ENCODE measurements at places on chromosomes 5 and 9.
A peak's percentile ranks its signal among the peaks of the same experiment; 100 is the strongest.

- DNase-seq, result no peak
Observed at GRCh38 chr5:36957953-36958537, 81.5 kb downstream of the NIPBL start.

GRCh38 chr9:83978992-83979811 lies 813 bp downstream of the HNRNPK start:
- peak; percentile 81 for DNase-seq

- no peak for DNase-seq
Observed at GRCh38 chr5:68592351-68592750, 376.8 kb downstream of the PIK3R1 start.

DNA sequence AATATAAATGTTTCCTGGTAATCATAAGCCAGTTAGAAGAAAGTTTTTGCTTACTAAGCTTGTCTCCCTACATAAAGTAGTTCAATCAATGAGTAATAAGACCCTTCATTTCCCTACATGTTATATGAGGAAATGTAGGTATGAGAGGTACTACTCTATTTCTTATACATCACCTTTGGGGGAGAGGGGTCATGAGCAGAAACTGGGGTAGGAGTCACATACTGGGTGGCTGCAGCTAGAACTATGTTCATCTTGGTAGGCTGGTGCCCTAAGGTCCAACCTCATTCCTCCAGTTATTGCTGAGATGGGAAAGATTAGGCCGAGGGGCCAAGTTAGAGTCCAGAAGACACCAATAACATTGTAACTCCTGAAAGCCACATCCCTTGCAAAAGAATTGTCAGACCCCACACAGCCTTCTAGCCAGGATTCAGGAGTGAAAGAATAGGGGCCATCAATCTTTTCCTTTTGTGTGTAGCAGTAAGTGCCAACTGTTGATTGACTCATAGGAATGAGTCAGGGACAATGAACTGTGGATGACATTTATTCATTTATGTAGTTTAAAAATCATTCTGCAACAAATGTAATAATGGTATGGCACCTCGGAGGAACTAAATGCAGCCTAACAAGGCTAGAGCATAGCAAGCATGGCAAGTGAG lies 21.6 kb upstream of the SREK1 start:
- no peak for DNase-seq

DNA sequence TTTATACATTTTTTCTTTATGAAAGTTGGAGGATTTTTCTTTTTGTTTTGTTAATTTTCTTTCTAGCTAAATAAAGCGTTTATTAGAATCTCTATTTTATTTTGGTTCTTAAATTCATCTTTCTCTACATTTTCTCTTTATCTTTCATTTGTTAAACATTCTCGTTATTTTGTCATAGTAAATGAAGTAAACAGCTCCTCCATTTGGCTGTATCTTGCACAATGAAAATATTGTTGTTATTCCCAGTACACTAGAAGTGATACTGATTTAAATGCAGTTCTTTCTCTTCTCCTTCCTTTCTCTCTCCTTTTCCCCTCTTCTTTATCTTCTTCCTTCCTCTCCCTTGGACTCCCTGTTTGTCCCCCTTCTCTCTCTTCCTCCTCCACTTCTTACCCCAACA lies 88.8 kb downstream of the FER start:
- DNase-seq, result no peak

GRCh38 chr9:111999319-111999718 lies 102.7 kb downstream of the UGCG start:
- no peak for DNase-seq

- DNase-seq, result no peak
Observed at GRCh38 chr5:12876541-12877298, 972.5 kb upstream of the CTNND2 start.

GRCh38 chr5:402615-403359 lies 40.2 kb upstream of the EXOC3 start:
- no peak for DNase-seq

GRCh38 chr5:128274441-128274840 lies 190.9 kb downstream of the SLC12A2 start:
- no peak for DNase-seq

- DNase-seq, result peak; percentile 42
Observed at GRCh38 chr5:177447066-177447610, 524 bp downstream of the PRR7 start.

DNA sequence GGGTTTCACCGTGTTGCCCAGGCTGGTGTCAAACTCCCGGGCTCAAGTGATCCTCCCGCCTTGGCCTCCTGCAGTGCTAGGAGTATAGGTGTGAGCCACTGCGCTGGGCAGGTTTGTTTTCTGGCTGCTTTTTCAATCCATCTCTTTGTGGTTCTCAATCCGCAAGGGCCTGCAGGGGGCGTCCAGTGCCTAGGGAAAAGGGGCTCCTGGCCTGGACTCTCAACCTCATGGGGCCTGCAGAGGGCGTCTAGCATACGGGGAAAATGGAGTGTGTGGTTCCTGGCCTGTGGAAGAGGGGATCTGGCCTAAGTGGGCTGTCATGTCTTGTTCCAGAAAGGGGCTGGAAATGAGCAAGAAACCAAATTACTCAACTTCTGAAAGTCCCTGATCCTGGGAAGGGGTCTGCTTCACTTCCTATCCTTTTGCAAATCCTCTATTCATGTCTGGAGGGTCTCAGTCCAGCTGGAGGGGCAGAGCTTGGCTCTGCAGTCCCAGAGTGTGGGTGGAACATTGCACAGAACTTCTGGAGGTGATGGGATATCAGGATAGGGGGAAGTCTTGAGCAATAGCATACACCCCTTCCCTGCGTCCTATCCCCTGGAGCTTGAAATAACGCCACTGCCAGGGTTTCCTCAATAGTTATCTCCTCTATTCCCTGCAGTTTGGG lies 12.7 kb upstream of the CCL27 start:
- no peak for DNase-seq

DNA sequence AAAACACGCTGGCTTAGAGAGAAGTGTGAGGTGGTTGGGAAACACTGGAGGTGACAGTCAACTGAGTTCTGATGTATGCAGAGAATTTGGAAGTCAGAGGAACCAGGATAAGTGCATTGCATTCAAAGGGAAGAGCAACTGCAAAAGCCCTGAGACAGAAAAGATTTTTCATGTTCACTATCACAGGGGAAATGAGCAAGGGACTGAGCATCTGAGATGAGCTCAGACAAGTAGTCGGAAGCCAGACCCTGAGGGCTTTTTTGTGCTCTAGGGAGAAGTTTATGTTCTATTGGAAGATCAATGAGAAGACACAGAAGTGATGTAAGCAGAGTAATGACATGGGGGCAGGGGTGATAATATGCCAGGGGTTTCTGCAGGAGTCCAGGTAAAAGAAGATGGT lies 97.5 kb downstream of the HTR4 start:
- DNase-seq, result no peak

- DNase-seq, result no peak
Observed at GRCh38 chr9:34049630-34050384, 1.1 kb upstream of the UBAP2 start.

GRCh38 chr9:89353989-89354388 lies 35.7 kb downstream of the SECISBP2 start:
- no peak for DNase-seq

GRCh38 chr5:36060420-36060887 lies 6.2 kb downstream of the UGT3A2 start:
- peak; percentile 26 for DNase-seq

DNA sequence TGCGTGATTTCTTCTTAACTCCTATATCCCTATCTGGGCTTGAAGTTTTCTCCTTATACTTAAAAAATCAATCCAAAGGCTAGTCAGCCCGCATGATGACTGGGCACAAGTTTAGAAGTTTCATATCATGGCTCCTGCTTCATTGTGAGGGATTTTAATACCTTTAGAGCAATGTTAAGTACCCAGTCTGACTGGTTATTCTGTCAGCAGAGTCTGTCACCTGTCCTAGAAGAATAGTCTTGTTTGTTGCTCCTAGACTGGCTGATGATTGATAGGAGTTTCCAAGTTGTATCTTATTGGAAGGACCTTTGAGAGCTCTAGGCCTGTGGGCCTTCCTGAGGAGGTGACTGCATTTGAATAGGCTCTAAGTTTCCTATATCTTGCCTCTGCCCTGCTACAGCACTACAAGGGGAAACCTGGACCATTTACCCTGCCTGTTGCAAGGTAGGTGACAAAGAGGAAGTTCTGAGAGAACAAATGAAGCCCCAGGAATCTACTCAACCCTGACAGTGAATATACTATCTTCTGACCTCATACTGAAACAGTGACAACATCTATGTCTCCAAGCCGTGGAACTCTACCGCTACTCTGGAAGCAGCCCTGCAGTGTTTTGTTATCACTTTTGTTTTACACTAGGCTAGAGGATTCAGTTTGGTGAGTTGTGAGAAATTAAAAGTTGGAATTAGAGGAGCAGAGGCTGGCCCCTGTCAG lies 66.5 kb downstream of the F2RL2 start:
- DNase-seq, result no peak

GRCh38 chr5:1709171-1709803 lies 90.3 kb downstream of the MRPL36 start:
- DNase-seq, result no peak

DNA sequence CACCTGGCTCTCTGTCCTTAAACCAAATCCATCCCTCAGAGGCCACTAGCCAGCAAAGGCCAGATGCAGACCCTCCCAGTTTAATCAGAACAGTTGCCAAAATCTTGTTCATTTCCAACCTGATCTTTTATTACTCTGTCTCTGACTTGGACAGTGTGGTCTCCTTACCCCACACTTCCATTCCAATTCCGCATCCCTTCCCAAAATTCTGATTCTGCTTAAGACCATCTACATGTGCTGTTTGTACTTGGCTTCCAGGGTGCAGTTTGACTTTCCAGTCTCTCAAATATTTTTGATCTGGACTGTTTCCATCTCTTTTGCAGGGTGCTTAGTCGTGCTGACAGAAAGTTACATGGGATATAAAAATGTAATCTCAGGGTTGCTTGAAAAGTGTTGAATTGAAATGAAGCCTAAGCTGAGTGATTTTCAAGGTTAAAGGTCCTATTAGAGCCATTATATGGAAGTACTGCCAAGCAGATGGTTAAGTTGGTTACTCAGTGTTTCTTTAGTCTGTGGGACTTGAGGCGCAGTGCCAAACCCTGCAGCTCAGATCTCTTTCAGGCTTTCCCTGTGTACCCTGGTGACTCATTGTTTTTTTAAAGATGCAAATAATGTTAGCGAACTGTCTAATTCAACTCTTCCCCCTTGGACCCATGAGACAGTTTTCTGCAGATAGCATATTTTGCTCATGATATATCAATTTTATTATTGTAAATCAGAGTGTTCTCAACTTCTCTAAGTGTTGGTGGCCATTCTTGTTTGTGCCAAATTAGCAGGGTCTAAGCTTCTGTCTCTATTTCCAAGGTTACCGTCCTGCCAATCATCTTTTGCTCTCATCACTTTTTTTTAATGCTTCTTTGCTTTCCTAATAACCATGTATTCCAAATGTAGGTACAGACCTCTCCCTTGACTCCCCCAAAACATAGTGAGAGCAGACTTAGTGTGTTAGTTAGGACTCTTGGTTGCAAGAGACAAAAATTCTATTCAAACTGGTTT lies 18.2 kb upstream of the DCP2 start:
- DNase-seq, result peak; percentile 11

- DNase-seq, result no peak
Observed at GRCh38 chr5:180160789-180161188, 48.2 kb downstream of the RASGEF1C start.

DNA sequence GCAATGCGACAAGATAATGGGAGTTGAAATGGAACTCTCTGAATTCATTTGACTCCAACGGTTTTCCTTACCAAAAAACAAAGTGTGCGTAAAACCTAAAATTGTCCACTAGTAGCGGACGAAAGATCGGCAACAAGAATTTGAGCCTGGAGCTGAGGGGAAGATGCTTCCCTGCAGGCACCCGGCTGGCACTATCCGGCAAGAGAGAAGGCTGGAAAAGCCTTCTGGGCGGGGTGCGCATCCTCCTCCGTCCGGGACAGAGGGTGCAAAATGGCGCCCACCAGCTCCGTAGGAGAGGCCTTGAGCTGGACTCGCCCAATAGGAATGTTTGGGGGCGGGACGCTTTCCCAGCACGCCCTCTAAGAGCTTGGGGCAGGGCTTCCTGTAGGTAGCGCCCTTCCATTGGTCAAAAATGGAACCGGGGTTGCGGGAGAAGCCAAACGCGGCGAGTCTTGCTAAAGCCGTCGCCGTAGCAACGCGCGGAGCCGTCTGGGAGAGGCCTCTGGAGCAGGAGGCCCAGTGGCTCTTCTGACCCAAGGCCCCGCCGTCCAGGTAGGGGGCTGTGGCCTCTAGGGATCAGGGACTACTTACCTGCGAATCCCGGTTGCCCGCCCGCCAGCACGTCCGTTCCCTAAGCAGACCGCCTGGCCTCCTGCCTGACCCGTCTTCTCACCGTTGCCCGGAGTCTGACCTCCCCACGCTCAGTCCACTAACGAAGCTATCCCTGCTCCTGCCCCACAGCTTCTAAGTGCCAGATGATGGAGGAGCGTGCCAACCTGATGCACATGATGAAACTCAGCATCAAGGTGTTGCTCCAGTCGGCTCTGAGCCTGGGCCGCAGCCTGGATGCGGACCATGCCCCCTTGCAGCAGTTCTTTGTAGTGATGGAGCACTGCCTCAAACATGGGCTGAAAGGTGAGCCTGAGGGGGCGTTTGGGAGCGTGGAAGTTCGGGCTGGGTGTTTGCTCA lies 9.2 kb downstream of the RUFY1 start:
- peak; percentile 99 for DNase-seq

DNA sequence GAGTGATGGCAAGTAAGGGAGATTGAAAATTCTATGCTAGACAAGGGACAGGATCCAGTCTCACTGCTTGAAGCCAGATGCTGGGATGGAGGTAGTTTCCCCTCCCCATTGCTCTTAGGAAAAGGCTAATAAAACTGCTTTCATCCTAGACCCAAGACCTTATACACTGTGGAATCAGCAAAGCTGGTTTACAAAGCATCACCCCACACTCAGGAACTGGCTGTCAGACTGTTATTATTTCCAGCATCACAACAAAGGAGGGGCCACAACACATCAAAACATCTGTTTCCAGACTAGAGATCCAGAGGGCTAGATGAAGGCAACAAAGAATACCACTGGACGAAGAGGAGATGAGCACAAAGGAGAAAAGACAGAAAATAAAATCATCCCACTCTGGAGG lies 364.6 kb upstream of the PTGER4 start:
- DNase-seq, result no peak

DNA sequence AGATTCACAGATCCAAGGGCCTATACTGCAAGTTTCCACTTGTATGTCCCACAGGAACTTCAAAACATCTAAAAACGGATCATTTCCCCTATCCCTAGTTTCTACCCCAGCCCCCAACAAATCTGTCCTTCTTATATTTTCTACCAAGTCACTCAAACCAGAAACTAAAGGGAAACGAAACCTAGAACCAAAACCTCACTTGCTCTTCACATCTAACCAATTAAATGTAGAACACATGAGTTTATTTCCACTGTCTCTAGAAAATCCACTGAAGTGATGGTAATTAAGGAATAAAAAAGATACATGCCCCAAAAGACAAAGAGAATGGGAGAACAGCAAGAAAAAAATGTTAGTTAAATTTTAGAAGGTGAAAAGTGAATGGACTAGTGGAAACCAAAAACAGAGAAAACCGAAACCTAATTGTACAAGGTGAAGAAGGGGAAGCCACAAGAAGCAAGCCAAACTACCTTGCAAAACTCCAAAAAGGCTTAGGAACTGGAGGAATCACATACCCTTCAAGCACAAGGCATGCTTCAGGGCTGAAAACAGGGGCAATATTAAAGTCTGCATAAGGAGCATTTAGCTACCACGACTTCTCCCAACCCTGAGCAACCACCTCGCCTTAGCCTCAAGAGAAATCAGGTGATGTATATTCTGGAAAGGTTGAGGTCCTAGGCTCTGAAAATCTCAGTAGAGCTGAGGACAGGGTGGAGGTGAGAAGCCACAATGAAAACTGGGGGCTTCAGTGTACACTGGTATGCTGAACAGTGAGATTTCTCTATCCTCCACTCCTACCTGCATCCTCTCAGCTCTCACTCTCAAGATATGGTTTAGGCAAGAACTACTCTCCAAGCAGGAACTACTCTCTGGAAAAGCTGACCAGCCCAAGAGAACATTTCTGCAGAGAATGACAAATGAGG lies 11.1 kb downstream of the SMU1 start:
- no peak for DNase-seq
